ENCODE measurements at places on chromosomes 12 and 14.
A peak's percentile ranks its signal among the peaks of the same experiment; 100 is the strongest.

GRCh38 chr12:53005215-53005985 is 856 bp upstream of the EIF4B start:
- no peaks in the 10 kb centered on the region for H3K27me3 ChIP-seq
- H3K4me3 ChIP-seq = peak overlapping the region; percentile 89

GRCh38 chr14:100328495-100329163 is 5.5 kb downstream of the SLC25A47 start:
- no peak overlapping the region for H3K27ac ChIP-seq
- H3K36me3 ChIP-seq = no peaks in the 10 kb centered on the region
- DNase-seq = no peak
- H3K4me3 ChIP-seq = no peak overlapping the region
- no peaks in the 10 kb centered on the region for H3K27me3 ChIP-seq

DNA sequence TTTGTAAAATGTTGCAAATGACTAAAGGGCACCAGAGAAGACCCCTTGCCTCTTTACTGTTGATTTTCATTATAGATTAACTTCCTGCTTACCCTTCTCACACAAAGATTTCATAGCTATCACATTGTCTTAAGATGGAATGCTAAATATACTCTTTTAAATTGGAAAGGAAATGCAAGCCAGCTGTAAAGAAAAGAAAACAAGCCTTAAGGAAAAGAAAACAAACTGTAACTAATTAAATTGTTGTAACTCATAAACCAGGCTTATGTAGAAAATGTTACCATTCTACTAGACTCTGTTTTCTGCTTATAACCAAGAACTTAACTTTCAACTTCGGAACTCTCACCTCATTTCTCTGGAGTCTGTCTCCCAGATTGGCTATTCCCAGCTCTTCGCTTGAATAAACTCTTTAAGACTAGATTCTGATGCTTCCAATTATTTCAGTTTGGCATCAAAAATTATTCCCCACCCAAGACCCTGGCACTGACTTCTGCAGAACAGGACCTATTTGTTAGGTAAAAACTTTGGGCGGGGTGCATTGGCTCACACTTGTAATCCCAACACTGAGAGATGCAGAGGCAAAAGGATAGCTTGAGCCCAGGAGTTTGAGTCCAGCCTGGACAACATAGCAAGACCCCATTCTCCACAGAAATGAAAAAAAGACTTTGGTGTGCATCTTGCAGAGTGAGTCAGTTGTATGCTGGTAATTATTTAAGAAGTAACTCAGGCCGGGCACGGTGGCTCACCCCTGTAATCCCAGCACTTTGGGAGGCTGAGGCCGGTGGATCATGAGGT is 36.6 kb upstream of the CIT start:
- DNase-seq = no peak
- H3K27ac ChIP-seq = no peak overlapping the region
- H3K36me3 ChIP-seq = no peaks in the 10 kb centered on the region
- H3K4me1 ChIP-seq = no peaks in the 10 kb centered on the region
- no peaks in the 10 kb centered on the region for H3K27me3 ChIP-seq

GRCh38 chr12:46556819-46557524 is 184.4 kb upstream of the SLC38A2 start:
- H3K4me3 ChIP-seq = no peak overlapping the region
- H3K36me3 ChIP-seq = no peaks in the 10 kb centered on the region
- no peak for DNase-seq
- no peaks in the 10 kb centered on the region for H3K4me1 ChIP-seq
- no peaks in the 10 kb centered on the region for H3K27me3 ChIP-seq

DNA sequence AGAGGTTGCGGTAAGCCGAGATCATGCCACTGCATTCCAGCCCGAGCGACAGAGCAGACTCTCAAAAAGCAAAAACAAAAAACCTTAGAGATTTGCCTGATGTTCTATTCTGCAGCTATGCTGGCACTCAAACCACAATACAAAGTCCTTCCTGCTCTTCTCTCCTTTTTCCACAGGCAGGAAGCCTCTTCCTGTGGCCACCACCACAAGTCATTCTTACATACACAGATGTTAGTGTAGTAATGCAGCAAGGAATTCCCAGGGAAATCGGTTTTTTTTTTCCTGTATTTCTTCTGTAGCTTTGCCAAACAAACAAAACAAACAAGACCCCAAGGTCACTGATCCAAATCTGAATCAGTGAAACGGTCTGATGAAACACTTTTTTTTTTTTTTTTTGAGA is 104.3 kb downstream of the FIGNL2 start:
- no peaks in the 10 kb centered on the region for H3K27me3 ChIP-seq
- no peaks in the 10 kb centered on the region for H3K4me1 ChIP-seq
- H3K27ac ChIP-seq = no peak overlapping the region
- no peaks in the 10 kb centered on the region for H3K36me3 ChIP-seq
- no peak for DNase-seq

DNA sequence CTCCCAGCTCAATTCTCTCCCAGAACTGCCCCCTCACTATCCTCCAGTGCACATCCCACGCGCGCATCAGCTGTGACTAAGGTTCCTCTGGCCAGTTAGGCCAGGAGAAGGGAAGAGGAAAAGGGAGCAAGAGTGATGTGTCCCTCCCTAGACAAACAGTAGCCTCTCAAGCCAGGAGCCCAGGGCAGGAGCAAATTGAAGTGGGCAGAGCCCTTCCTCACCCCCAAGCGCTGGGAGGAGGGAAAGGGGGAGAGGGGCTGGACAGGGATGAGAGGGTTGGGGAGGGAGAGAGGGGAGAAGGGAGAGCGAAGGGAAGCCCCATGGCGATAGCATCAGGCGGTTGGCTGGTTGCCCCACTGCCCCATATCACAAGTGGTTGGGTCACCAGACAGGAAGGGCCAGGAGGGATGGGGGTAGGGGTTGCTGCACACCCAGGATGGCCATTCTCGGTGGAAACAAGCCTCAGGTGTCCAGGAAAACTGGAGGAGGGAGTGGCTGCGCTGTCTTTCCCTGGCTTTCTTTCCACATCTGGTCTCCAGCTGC is 1.1 kb downstream of the CD63 start:
- DNase-seq = no peak
- H3K4me1 ChIP-seq = peaks cover 48% of the 10 kb centered on the region
- peaks cover 39% of the 10 kb centered on the region for H3K36me3 ChIP-seq
- H3K27me3 ChIP-seq = no peaks in the 10 kb centered on the region

DNA sequence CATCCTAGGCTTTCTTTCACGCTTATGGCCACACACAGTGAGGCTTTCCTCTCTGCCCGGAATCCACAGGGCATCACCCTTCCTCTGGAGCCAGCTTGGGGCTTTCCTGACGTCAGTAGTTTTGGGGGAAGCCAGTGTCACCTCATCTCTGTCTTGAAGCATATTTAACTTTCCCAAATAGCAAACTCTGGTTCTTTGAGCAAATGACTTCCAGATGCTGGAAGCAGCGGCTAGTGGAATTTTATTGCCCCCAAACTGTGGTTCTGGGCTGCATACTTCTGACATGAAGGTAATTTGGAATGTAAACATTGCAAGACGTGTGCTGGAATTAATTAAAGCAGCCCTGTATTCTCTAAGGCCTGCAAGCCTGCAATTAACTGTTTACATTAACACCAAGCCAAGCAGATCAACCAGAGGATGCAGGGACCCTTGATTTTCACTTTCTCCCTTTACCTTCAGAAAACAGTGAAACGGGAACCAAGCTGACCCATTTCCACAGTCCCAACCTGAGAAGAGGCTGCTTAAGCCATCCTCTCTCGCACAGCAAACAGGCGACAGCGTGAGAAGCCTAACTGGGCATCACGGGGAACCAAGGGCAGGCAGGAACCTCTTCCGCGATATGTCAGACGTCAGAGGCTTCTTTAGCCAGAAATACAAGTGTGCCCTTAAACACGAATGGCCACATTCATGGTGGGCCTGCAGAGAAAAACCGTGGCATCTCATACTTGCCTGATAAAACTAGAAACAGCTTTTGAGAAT is 258.4 kb downstream of the CACNA1C start:
- H3K27me3 ChIP-seq = no peaks in the 10 kb centered on the region
- H3K36me3 ChIP-seq = no peaks in the 10 kb centered on the region
- peaks cover 2% of the 10 kb centered on the region for H3K4me1 ChIP-seq
- no peak overlapping the region for H3K27ac ChIP-seq
- no peak overlapping the region for H3K4me3 ChIP-seq

DNA sequence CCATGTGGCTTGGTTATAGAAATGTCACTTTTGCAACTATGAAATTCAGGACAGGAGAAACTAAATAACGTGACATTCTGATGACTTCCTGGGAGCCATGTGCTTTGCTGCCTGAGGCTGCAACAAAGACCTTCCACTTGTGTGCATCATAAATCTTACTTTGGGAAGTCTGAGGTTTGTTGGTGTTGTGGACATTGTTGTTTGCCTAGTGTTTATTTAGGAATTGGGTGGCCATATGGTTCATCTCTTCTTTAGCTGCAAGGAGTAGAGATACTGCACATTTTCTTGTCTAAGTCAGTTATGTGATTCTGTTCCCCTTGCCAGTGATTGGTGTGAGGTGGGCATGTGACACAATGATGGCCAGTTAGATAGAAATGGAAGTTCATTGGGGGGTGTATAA is 167.3 kb upstream of the SSTR1 start:
- H3K27ac ChIP-seq = no peak overlapping the region
- H3K4me1 ChIP-seq = no peaks in the 10 kb centered on the region
- H3K4me3 ChIP-seq = no peak overlapping the region
- no peak for DNase-seq
- no peaks in the 10 kb centered on the region for H3K27me3 ChIP-seq

GRCh38 chr14:73173092-73173735 is 36.9 kb downstream of the PSEN1 start:
- H3K36me3 ChIP-seq = peaks cover 79% of the 10 kb centered on the region
- H3K4me1 ChIP-seq = no peaks in the 10 kb centered on the region
- DNase-seq = no peak
- H3K4me3 ChIP-seq = no peak overlapping the region

GRCh38 chr12:124411953-124412645 is 117.2 kb downstream of the RFLNA start:
- no peak for DNase-seq
- no peak overlapping the region for H3K4me3 ChIP-seq
- H3K27me3 ChIP-seq = no peaks in the 10 kb centered on the region
- H3K4me1 ChIP-seq = peaks cover 10% of the 10 kb centered on the region

- no peaks in the 10 kb centered on the region for H3K36me3 ChIP-seq
- no peak for DNase-seq
- no peak overlapping the region for H3K27ac ChIP-seq
- no peaks in the 10 kb centered on the region for H3K27me3 ChIP-seq
- H3K4me3 ChIP-seq = no peak overlapping the region
These were observed 7.7 kb downstream of the CAPS2 start for GRCh38 chr12:75322464-75322863.

- no peaks in the 10 kb centered on the region for H3K4me1 ChIP-seq
- H3K27me3 ChIP-seq = no peaks in the 10 kb centered on the region
- H3K27ac ChIP-seq = no peak overlapping the region
- peak; percentile 65 for DNase-seq
- H3K4me3 ChIP-seq = peak overlapping the region; percentile 65
These were observed 188.5 kb downstream of the ALX1 start for GRCh38 chr12:85468356-85469157.

DNA sequence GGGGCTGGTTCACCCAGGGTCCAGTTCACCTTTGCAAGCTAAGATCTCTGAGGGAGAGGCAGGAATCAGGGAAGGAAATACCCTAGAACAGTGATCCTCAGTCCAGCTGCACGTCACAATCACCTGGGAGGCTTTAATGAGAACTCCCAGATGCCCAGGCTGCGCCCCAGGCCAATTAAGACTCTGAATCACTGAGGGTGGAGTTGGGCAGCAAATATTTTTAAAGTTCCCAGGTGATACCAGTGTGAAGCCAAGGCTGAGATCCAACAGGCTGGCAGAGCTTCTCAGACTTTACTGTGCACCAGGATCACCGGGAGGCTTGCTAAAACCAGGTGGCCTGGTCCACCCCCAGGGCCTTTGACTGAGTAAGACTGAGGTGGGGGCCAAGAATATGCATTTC is 23.8 kb downstream of the MYL2 start:
- H3K4me3 ChIP-seq = no peak overlapping the region
- H3K27ac ChIP-seq = no peak overlapping the region
- H3K4me1 ChIP-seq = no peaks in the 10 kb centered on the region
- no peak for DNase-seq
- H3K36me3 ChIP-seq = no peaks in the 10 kb centered on the region
- no peaks in the 10 kb centered on the region for H3K27me3 ChIP-seq

DNA sequence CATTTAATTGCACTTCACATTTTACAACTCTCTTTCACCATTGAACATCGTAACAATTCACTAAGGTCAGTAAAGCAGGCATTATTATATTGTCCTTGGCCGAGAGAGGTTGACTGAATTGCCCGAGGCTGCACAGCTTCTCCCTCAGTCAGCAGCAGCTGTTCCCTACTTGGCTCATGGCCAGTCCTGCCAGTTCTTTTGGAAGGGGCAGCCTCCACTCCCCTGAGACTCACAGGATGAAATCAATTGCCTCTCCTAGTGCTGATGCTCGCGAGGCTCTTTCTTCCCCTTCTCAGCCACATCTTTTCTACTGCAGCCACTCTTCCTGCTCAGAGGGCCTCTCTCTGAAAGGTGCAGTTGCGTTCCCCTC is 79.9 kb upstream of the KCNA1 start:
- no peaks in the 10 kb centered on the region for H3K36me3 ChIP-seq
- H3K4me1 ChIP-seq = no peaks in the 10 kb centered on the region
- no peak overlapping the region for H3K27ac ChIP-seq
- DNase-seq = no peak

DNA sequence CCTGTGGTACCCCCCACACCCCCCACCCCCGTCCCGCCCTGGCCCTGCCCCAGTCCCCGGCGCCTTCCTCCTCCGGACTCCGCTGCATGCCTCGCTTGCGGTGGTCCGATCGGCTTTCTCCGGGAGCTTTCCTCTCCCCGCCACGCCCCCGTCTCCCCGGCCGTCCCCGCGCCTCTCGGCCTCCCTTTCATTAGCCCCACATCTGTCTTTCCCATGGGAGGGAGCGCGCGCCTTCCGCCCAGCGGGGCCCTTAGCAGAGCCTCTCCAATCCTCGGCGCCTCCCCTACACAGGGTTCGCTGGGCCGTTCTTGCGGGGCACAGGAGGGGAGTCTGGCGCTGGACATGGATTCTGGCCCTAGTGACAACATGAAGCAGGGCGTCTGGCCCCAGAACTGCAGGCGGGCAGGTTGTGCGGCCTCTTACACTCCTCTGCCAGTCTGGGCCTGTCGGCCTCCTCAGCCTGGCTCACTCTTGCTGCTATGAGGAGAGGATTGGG is 1.5 kb upstream of the EFS start:
- H3K27me3 ChIP-seq = no peaks in the 10 kb centered on the region
- H3K4me3 ChIP-seq = peak overlapping the region; percentile 65
- no peaks in the 10 kb centered on the region for H3K36me3 ChIP-seq
- H3K27ac ChIP-seq = peak overlapping the region; percentile 95
- peak; percentile 83 for DNase-seq
- peaks cover 18% of the 10 kb centered on the region for H3K4me1 ChIP-seq

DNA sequence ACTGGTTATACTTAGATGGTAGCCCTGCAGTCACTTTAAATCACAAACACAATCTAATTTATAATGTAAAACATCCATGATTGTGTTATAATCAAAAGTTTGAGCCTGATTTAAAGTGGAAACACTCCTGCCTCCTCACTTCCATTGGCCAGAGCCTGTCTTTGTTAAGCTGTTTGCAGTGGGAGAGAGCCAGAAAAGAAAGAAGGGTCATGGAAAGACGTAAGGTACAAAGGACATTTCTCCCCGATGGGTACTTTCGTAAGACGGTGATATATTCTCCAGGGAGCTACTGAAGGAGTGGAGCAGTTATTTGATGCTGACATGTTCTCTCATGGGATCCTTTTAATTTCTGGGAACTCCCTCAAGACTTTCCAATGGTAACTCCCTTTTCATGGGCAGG is 164.0 kb downstream of the METTL25 start:
- DNase-seq = no peak
- H3K27me3 ChIP-seq = no peaks in the 10 kb centered on the region
- H3K4me3 ChIP-seq = no peak overlapping the region
- no peak overlapping the region for H3K27ac ChIP-seq
- H3K4me1 ChIP-seq = no peaks in the 10 kb centered on the region
- no peaks in the 10 kb centered on the region for H3K36me3 ChIP-seq
